Stimulated activated CD4-positive, alpha-beta T cell treated with anti-CD3 and anti-CD28 coated beads, Interleukin-4, amount 100 ng/mL, for 1 hour (primary cell): ENCODE measurements at places on chromosomes 11 and 22.

- peak; percentile 43 for DNase-seq
Observed at GRCh38 chr11:120324932-120325810, at the start of gene TLCD5. TSS of gene TLCD5 (plus strand) at chr11:120325299. CDS start at chr11:120327442, 2,143 bp downstream.

DNA sequence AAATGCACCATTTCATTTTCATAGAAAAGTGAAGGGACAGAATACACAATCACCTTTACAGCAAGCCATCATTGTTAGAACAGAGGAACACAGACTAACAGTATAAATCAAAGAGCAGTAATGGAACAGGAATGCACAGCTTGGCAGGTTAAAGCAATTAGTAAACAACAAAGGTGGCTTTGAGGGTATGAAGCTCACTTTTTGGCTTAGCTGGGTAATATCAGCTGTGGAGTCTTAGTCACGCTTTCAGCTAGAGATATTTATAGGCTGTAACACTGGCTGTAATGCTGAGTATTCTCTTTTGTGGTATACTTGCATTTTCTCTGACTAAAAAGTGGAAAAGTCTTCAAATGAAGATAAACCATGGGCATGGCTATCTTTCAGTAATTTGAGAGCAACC lies 1780.5 kb downstream of the LRRC4C start:
- no peak for DNase-seq

DNA sequence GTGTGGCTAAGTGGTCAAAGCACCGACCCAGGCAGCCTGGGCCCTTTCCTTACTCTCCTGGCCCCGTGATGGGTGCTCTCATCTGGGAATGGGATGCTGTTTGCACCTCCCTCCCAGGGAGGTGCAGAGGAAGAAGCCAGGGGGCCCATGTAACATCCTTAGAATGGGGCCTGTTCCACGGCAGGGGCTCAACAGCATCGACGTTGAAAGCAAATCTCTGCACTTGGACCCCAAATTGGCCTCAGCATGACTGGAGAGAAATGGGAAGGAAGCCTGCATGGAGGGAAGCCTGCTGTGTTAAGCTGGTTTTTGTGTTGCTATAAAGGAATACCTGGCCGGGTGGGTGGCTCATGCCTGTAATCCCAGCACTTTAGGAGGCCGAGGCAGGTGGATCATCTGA lies 1288.4 kb downstream of the TBC1D22A start:
- no peak for DNase-seq

- no peak for DNase-seq
Observed at GRCh38 chr11:74371269-74372052, 26.8 kb downstream of the PGM2L1 start.

GRCh38 chr11:10747733-10748132 lies 3.3 kb upstream of the CTR9 start:
- DNase-seq: no peak

DNA sequence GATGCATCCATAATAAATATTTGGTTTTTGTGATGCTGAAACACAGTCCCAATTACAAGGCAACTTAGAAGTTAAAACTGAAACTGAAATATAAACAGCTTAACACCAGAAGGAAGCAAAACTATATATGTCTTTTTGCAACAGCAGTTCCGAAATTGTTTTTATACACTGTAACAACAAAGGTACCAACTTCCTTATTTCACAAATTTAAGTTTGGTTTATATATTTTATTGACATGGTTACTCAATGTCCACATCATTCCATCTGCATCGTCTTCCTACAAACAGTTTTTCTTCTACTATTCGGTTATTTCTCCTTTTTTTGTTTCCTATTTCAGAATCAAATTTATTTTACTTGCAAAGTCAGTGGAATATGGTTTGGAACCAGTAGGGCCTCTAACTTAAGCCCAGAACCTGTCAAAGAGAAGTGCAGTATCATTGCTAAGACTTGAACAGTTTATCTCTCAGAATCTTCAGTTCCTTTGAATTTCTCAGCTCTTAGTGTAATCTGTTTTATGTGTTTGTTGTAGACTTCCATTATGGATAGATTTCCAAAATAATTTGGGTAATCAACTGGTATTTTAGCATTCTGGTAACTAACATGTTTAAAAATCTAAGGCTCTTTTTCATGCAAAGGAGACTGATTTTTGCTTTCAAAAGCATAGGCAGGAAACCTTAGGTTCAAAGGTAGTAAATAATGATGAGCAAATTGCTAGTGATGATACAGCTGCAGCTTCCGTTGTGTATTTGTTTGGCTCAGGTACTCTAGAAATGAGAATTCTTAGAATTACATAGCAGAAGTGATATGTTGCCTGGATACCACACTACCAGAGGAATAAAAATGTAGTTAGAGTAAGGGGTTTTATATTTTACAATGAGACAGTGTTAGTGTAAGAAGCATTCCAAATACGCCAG lies 8.2 kb upstream of the HSPA8 start:
- no peak for DNase-seq

GRCh38 chr11:100545556-100545955 lies 141.5 kb upstream of the ARHGAP42 start:
- no peak for DNase-seq

GRCh38 chr11:96017856-96018255 lies 93.9 kb upstream of the MTMR2 start:
- DNase-seq: no peak

GRCh38 chr11:112457532-112457931 lies 196.9 kb upstream of the PLET1 start:
- DNase-seq: no peak

DNA sequence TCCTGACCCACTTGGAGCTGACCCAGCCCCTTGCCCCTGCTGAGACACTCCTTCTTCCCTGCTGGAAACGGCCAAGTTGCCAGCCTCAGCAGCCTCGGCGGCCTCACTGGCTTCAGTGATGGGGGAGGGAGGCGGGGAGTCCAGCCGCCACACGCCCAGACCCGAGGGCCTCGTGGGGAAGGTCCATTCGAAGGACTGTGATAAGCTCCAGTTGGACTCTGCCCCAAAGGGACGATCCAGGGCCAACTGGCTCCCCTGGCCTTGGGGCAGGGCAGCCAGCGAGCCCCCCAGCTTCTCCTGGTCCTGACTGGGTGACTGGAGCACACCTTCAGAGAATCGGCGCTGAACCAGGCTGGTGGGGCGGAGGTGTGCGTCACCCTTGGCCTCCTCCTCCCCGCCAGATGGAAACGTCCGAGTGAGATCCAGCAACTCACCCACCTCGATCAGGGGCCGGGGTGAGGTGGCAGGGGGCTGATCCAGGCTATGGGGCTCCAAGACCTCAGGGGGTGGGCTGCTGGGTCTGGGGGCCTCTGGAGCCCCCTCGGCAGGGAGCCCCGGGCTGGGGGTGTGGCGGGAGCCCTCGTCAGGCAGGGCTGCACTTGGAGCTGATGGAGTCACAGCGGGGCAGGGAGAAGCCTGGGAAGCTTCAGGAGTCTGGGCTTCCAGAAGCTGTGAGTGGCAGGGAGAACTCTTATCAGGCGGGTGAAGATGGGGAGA lies 11.5 kb downstream of the TNKS1BP1 start:
- no peak for DNase-seq

GRCh38 chr22:39593066-39593930 lies 22.7 kb downstream of the CACNA1I start:
- no peak for DNase-seq
